Motor neuron (in vitro differentiated cells): ENCODE measurements at places on chromosomes 6 and 20.

DNA sequence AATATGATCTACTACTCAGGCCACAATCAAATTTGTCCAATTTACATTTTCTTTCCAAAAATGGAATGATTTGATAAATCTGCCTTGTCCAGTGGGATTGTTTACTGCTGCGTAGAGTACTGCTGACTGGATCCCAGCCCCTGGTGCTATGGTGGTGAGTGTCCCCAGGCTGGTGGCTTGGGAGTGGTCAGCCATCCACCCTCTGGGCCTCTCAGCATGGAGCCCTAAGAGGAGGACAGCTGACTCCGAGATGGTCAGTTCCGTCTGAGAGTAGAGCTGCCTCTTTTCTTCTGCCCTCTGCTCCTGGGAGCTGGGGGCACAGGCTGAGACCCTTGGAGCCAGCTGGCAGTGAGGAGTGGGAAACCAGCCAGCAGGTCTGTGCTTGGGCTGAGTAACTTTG is 22.7 kb downstream of the PRDM13 start:
- ATAC-seq, result no peak

DNA sequence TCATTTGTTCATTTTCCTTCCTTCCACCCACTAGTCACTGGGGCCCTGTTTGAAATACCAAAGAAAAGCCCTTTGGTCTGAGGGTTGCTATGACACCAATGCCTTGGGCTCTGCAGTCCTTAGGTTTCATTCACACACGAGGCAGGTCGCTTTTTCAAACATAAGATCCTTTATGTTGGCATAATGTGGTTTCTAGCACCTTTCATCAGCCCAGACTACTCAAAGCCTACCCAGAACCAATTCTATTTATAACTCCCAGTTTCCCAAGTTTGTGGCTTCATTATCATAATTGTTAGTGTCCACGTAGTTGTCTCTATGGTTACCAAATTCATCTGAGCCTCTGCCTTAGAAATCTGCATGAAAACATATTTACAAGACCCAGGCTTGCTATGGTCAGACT is 6.6 kb upstream of the TP53RK start:
- ATAC-seq, result peak; percentile 82

DNA sequence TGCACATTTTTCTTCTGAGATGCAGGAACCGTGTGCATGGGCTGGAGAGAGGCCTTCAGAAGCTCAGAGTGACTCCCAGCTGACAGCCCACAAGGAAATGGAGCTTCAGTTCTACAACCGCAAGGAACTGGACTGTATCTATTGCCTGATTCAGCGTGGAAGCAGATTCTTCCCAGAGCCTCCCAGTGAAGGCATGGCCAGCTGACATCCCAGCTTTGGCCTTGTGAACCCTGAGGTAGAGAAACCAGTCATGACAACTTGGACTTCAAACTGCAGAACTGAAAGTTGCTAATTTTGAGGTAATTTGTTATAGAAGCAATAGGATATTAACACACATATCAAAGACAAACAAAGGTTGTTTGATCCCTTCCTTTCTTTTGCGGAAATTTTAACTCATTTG is 94.3 kb upstream of the NOX3 start:
- no peak for ATAC-seq

DNA sequence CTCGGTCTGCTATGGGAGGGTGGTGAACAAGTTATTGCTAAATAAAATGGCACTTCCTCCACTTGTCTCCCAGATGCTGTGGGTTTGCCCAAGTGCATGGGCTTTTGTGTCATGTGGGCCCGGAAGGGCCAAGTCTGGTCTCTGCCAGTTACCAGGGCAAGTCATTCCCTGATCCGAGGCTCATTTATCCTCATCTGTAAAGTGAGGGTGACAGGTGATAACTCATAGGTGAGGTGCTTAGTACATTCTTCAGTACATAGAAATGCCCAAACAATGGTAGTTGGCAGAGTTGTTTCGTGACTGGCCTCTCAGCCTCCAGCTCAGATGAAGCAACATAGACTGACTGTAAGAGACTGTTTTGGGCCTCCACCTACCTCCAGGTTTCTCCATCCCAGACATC is 2.0 kb upstream of the MUCL3 start:
- ATAC-seq, result no peak

DNA sequence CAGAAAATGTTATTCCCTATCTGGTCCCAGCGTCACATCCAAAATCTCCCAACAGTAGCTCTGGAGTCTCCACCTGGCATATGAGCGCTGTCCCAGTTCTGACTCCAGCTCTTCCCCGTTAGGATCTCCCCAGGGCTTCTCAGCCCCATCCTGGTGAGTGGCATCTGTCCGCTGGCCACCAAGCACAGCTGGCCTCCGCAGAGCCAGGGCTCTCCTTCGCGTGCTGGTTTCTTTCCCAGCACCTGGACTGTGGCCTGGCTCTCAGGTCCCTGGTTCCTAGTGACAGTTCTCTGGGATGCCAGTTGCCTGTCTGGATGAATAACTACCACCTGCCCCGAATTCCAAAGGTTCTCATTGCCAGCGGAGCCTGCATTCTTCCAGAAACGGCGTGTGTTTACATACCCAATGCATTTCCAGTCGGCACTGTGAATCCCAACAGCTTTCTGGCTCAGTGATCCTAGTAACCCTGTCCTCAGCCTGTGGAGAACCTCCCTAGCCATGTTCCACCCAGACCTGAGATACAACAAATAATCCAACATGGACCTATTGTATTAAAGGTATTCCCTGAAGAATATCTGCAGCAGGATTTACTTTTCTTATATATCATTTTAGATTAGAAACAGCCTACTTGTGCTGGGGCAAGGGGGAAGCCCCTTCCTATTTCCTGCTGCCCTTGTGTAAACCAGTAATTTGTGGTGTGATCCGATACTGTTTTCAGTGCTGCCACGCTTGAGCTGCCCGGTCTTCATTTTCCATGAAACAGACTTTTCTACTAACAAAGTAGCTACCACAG is 69.9 kb upstream of the PDE10A start:
- no peak for ATAC-seq

DNA sequence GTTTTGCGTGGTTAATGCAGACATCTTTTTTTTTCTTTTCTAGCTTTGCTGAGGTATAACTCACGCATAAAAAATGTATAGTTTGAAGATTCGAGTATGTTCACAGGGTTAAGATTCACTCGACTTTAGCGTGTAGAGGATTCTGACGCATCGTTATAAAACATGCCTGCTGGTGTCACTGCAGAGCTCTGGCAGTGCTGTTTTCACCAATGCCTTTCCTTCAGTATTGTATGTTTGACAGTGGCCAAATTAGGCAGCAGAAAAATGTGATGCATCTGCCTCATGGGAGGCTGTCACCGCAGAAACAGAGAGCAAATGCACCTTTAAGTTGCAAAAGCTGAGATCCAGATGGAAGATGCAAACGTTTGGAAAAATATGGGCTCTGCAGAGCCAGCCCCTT is 18.0 kb upstream of the SIRPB2 start:
- no peak for ATAC-seq

GRCh38 chr6:134821928-134822864 is 127.7 kb downstream of the ALDH8A1 start:
- ATAC-seq, result no peak

GRCh38 chr6:52361414-52361944 is 472 bp upstream of the PAQR8 start:
- peak; percentile 77 for ATAC-seq

GRCh38 chr6:169048865-169049205 is 204.8 kb downstream of the THBS2 start:
- ATAC-seq, result peak; percentile 95

DNA sequence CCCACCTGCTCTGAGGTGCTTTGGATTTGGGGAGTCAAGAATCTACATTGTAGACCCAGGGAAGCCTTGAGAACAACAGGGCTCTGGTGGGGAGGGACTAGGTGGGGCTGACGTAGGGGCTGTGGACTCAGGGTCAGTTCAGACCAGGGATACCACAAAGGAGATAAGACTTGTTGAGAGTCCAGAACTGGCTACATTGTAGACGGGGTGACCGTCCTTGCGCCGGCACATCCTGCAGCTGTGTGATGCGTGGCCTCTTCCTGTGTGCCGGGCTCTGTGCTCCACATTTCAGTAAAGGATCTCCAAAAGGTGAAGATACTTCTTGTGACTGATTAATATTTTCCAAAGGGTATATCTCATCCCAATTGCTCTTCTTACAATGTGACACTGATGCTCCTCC is 9.8 kb upstream of the TLDC2 start:
- no peak for ATAC-seq

DNA sequence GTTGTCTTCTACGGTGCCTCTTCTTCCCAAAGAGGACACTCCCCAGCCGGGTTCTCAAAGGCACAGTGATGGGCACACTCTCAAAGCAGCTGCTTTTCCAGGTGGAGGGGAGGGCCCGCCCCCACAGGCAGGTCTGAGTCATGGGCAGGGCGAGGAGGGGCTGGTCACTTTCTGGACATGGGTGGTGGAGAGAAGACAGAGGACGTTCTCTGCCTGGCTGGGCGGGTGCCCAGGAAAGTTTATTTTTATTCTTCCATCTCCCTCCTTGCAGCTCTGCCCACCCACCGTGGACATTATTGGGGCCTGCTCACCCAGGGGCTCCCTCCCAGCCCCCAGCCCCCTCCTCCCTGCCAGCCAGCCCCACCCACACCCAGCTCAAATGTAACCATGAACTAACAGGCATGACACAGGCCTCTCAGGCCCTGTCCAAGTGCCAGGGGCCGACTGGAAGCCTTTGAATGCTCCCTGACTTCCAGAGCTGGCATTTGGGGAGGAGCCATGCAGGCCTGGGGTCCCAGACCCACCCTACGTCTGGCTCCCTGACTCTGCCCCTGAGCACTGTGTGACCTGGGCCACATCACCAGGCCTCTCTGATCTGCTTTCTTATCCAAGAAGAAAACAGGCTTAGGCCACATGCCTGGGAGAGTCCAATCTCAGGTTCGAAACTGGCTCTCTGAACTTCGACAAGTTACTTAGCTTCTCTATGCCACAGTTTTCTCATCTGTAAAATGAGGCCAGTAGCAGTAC is 8.0 kb downstream of the TGM2 start:
- peak; percentile 88 for ATAC-seq

DNA sequence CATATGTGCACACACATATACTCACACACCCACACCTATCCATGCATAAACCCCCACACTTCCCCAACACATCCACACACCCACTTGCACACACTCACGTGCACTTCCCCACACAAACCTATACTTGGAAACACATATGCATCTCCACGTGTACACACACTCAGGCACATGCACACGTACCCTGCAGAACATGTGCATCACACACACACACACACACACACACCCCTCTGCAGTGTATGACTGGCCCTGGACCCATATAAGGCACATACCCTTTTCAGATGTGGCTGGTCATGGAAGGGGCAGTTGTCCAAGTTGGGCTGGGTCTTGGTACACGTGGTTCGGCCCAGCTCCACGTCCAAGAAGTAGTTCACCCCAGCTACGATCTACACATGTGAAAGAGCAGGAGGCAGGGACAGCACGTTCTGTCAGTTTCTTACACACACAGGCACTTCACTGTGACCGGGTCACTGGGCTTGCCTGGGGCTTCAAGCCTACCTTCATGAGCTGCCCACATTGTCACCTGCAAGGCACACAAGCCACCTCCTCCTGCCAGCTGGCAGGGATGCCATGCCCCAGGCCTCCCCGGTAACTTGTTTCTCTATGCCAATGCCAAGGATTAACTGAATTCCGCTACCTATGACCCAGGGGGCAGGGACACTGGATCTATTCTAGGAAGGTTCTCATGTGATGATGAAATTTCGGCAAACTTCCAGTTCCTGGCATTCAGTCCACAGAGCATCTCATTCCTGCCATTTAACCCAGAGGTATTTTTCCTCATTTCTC is 2.6 kb downstream of the CST3 start:
- no peak for ATAC-seq

GRCh38 chr6:159577564-159577963 is 115.5 kb downstream of the SOD2 start:
- no peak for ATAC-seq

GRCh38 chr6:169026175-169026574 is 227.5 kb downstream of the THBS2 start:
- peak; percentile 96 for ATAC-seq

- ATAC-seq, result no peak
These were observed 30.0 kb upstream of the PHACTR2 start for GRCh38 chr6:143647732-143648131.

- ATAC-seq, result no peak
These were observed 45.0 kb downstream of the SLC17A5 start for GRCh38 chr6:73608761-73609160.

GRCh38 chr6:43937236-43938177 is 167.5 kb downstream of the VEGFA start:
- ATAC-seq, result no peak

GRCh38 chr6:27414996-27415395 is 26.4 kb downstream of the ZNF391 start:
- ATAC-seq, result no peak

- no peak for ATAC-seq
These were observed 529.3 kb downstream of the KIF16B start for GRCh38 chr20:16043931-16044330.

DNA sequence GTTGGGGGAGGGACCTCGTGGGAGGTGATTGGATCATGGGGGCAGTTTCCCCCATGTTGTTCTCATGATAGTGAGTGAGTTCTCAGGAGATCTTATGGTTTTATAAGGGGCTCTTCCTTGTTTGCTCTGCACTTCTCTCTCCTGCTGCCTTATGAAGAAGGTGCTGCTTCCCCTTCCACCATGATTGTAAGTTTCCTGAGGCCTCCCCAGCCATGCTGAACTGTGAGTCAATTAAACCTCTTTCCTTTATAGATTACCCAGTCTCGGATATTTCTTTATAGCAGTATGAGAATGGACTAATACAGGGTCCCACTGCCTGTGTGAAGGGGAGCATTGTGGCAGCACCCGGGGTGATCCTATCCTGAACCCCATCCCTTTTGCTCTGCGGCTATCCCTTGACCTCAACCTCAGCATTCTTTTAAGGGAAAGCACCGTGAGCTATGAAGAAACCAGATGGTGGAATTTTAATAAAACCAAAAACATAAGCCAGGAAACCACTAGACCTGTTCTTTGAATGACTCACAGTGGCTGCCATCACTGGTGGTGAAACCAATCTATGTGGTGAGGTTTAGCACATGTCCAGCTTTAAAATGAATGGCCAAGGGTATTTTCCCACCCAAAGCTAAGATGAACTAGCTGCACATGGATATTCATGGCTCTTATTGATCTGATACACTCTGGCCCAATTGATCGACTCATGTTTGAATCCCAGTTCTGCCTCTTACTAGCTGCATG is 62.2 kb downstream of the ZDHHC14 start:
- no peak for ATAC-seq
